Stimulated activated CD8-positive, alpha-beta memory T cell treated with anti-CD3 and anti-CD28 coated beads, Interleukin-15, amount 100 ng/mL, for 24 hours (primary cell): ENCODE measurements at places on chromosomes 3 and 15.

DNA sequence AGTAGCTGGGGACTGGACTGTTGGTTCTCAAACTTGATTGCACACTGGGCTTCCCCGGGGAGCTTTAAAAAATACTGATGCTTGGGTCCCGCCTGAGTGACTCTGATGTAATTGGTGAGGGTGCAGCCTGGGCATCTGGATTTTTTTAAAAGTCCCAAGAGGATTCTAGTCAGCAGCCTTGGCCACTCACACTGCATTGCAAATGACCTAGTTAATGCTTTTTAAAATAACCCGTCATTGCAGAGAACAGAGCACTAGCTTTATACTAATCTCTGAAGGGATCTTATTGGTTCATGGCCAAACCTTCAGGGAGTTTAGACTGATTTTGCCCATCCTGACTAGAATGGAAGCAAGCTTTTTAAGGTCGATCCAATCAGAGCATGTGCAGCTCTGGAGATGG, 310.6 kb upstream of the PROK2 start:
- no peak for DNase-seq

- DNase-seq, result no peak
These were observed 88.3 kb downstream of the MYO5A start for GRCh38 chr15:52440414-52440813.

GRCh38 chr15:64934023-64934422, 22.3 kb downstream of the ANKDD1A start:
- no peak for DNase-seq

GRCh38 chr3:104604326-104605010, 762.2 kb upstream of the ALCAM start:
- no peak for DNase-seq

- DNase-seq, result no peak
These were observed 21.9 kb downstream of the KLHL6 start for GRCh38 chr3:183533412-183534132.

GRCh38 chr3:175898194-175898593, 1039.1 kb downstream of the NAALADL2 start:
- DNase-seq, result no peak

- no peak for DNase-seq
These were observed 307.4 kb upstream of the COL8A1 start for GRCh38 chr3:99330924-99331532.

GRCh38 chr15:42984493-42985034, 64.0 kb upstream of the TTBK2 start:
- no peak for DNase-seq

GRCh38 chr15:56464893-56465520, at the start of gene MNS1:
Gene MNS1, minus strand, starts transcription at chr15:56465137. Its CDS starts 165 bp downstream, at chr15:56464972.
- peak; percentile 27 for DNase-seq

GRCh38 chr15:48395521-48396011, 64.3 kb downstream of the DUT start:
- DNase-seq, result no peak

DNA sequence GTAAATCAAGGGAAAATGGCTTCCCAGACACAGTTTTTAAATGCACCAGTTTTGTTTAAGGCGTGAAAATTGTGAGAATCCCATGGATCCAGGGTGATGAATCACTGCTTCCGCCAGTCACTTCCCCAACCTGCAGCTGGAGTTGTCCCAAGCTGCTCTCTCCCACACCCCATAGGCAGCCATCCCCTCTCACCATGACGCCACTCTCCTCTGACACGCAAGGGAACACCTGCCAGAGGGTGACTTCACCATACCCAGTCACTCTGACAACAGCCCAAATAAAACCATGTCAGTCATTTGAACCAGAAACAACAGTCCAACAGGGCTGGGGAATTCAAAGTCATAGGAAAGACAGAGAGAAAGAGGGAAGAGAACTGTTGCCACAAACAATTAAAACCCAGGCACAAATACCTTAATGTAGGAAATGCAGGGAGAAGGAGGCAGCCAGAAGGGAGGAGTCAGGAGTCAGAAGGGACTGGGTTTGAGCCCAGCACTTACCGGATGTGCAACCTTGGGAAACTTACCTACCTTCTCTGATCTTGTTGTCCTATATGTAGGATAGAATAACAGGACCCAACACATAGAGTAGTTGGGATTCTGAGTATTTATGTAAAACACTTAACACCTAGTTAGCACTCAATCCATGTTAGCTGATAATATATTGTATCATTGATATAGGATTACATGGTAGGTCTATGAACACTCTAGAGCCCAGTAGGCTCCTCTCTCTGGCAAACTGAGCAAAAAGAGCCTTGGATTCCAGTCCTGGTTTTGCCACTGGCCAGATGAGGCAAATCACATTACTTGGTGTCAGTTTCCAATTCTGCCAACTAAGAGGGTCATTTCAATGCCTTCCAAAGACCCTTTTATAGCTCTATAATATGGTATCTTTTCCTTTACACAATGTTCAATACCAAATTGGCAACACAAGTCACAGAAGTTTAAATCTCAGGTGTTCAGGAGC, 326.3 kb upstream of the ICE2 start:
- no peak for DNase-seq

GRCh38 chr3:65576966-65577365, 461.8 kb downstream of the MAGI1 start:
- no peak for DNase-seq
